Glutamatergic neuron (in vitro differentiated cells): ENCODE measurements at places on chromosomes 6 and 20. TPM values are rescaled to one million over a fixed set of nuclear protein-coding genes. Genes with fewer than 3 reads are reported as not detected.

Gene NEURL2
- 3.5 TPM for total RNA-seq

Gene GNAS-AS1
- 11.7 TPM for total RNA-seq

Gene EYS
- 13.2 TPM for total RNA-seq

Gene DSP
- 8.9 TPM for total RNA-seq

Gene ENPP5
- total RNA-seq, result 1.2 TPM

Gene EPB41L1
- total RNA-seq, result 54.1 TPM

Gene RTN4IP1
- total RNA-seq, result 4.7 TPM

Gene TRERF1
- 12.8 TPM for total RNA-seq

Gene METTL24
- total RNA-seq, result 1.5 TPM

Gene MUC21
- total RNA-seq, result not detected

Gene HLA-DQA2
- not detected for total RNA-seq

Gene EEF1E1
- total RNA-seq, result 20.6 TPM
